ENCODE measurements at places on chromosomes 4 and X. TPM values are rescaled to one million over a fixed set of nuclear protein-coding genes. Genes with fewer than 3 reads are reported as not detected.
A peak's percentile ranks its signal among the peaks of the same experiment; 100 is the strongest.

The ASB12 gene
- 1.9 TPM for total RNA-seq

The SCML2 gene
- total RNA-seq = 6.3 TPM

DNA sequence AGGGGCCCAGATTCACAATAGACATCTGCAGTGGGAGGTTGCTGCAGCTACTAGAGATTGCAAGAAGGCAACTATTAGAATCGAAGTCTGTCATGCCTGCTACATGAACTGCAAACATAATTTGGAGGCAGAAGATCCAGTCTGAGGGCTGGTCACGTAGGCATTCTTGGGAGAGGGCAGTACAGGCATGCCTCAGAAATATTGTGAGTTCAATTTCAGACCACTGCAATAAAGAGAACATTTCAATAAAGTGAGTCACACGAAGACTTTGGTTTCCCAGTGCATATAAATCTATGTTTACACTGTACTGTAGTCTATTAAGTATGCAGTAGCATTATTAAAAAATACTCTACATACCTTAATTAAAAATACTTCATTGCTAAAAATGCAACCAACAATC lies 585.8 kb upstream of the FAT1 start:
- DNase-seq = peak; percentile 12

DNA sequence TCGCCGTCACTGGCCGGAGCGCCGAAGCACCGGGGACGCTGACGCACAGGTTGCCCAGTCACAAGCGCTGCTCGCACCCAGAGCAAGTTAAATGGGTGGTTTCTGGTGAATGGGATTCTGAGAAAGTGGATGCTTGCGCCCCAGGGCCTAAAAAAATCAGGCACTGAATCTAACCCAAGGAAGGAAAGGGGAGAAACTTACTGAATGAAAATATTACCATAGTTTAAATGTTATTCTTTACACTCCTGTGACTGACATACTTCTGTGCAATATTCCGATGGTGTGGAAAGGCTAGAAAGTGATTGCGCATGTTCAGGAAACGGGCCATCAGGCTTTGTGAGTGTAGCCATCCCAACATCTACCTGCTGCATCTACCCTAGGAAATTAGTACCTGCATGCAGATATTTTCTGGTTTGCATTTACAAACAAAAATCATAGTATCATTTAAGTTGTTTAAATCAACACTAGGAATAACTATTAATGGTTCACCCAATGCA lies 838 bp upstream of the ABCG2 start:
- no peak for DNase-seq

- DNase-seq = no peak
Observed at GRCh38 chr4:176125063-176125462, 59.4 kb downstream of the WDR17 start.

- no peak for DNase-seq
Observed at GRCh38 chr4:25158817-25159216, 1.4 kb downstream of the SEPSECS start.
